ENCODE measurements at places on chromosomes 3 and 15.

DNA sequence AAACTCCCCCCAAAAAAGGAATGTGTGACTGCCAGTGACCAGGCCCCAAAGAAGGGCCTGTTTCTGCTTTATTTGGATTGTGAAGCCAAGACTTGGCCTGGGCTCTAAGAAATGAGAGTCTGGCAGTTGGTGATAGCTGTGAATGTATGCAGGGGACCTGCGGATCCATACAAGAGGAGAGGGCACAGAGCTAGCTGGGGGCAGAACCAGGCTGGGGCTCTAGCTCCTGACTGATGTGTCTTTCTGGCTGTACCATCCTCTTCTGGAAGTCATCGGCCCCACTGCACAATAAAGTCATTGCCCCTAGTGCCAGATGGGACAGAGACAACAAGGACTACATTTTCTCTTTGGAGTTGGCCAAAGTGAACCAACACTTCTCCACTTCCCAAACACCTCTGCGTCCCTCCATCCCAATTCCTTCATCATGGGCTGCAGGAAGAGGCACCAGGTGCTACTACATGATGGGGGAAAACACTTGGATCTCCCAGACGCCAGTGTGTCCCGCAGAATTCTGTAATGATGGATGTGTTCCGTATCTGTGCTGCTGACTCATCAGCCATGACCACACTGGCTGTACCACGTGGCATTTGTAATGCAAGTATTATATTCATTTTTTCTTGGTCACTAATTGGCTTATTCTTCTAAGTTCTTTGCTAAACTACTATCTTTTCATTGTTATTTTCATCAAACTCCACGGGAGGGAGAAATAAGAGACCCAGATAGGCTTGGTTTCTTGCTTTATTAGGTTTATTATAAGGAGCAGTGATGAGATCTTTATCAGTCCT is 1.7 kb upstream of the PLA2G4F start:
- no peak for DNase-seq

GRCh38 chr3:161498259-161498921 is 1.8 kb downstream of the OTOL1 start:
- no peak for DNase-seq

DNA sequence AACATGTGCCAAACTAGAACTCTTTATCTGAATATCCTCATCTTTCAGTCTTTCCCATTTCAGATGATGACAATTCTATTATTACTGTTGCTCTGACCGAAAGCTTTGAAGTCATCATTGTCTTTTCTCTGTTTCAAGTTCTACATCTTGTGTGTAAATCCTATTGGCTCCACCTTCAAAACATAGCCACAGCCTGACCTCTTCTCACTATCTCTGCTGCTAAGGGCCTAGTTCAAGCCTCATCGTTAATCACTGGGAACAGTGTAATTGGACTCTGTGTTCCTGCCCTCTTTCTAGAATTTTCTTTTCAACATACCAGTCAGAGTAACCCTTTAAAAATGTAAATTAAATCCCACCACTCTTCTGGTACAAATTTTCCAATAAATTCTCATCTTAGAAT is 105.1 kb downstream of the OXSM start:
- no peak for DNase-seq

DNA sequence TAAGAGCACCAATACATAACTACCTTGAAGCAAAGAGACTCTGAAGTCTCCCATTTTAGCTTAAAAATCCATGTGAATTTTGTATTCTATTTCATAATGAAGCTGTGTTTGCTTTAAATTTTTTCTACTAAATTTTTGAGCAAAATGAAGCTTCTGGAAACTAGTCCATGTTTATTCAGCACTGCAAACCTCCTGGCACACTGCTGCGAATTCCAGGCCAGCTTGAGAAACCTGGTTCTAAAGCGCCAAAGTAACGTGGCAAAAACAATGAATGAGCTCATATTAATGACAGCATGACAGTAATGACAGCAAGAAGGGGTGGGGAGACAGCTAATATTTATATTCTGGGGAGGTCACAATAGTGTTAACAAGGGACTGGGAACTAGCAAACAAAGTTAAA is 25.7 kb downstream of the CEP152 start:
- DNase-seq = peak; percentile 29

GRCh38 chr3:112333381-112334317 is 693 bp downstream of the CD200 start:
- peak; percentile 13 for DNase-seq

DNA sequence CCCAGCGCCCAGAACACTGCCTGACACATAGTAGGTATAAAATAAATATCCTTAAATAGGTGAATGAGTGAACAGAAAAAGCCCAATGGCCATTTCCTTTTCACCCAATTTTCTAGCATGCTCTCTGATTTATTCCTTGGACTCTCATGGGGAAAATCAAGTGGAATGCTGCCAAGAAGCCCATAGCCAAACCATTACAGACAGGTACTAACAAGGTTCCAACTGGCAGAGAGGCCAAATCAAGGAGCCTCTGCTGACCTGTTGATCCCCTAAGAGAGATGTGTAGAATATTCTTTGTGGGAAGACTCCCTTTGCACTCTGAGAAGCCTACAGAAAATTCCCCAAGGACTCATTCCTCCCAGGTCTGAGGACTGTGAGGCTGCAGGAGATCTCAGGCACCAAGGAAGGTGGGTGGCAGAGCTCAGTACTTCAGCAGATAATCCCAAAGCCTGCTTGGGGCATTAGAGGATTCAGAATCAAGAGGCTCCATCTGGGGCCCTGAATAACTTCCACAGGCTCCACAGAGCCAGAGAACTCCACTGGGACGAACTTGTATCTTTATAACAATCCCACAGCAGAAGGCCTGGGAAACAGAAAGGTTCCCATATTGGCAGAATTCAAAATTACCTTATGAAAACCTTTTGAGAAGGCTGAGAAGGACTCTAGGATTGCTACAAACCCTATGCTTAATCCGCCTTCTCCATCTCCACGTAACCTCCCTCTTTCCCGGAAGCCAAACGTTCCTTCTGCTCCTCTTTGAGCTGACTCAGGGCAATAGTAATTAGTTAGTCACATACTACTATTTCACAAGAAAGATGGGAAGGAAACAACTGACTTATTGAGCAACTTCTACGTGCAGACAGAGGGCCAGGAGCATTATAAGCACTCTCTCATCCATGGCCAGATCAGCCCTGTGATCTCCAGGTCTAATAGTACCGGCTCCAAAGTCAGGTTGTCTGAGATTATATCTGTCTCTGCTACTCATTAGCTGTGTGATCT is 34.5 kb downstream of the PRICKLE2 start:
- no peak for DNase-seq

Measured in left ventricle myocardium inferior (tissue), 1 donor.